ENCODE measurements at places on chromosomes 11 and 22.

- DNase-seq = no peak
Observed at GRCh38 chr11:85385547-85385946, 241.6 kb downstream of the DLG2 start.

DNA sequence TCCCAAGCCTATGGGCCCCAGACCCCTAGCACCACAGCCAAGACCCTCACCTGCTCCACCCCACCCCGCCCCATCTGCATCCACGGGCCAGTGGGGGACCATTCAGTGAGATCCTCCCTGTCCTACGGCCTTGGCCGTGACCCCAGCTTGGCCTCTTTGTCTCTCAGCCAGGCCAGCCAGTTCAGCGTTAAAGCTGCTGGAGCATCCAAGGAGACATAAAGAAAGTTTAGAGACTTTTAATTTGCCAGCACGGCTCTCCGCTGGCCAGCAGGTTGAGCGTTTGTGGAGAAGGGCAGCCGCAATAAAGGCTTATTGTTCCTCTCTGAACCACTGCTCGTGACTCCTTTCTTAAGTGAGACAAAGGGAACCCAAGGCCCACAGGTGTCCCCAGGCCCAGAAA is 49.3 kb upstream of the LMO1 start:
- DNase-seq = no peak

DNA sequence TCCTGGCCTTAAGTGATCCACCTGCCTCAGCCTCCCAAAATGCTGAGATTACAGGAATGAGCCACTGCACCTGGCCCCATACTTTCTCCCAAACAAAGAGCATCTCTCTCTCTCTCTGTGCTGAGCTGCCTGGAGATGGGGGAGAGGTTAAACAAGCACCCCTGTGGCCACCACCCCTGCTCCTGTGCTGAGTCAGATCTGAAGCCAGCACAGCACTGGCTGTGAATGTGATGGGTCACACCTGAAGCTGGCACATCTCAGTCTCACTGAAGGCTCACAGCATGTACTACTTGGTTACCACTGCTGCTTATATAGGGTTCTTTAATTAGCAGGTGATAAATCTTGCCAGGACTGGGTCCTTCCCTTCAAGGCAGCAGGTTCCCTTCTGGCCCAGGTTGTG is 10.8 kb upstream of the WEE1 start:
- DNase-seq = no peak

DNA sequence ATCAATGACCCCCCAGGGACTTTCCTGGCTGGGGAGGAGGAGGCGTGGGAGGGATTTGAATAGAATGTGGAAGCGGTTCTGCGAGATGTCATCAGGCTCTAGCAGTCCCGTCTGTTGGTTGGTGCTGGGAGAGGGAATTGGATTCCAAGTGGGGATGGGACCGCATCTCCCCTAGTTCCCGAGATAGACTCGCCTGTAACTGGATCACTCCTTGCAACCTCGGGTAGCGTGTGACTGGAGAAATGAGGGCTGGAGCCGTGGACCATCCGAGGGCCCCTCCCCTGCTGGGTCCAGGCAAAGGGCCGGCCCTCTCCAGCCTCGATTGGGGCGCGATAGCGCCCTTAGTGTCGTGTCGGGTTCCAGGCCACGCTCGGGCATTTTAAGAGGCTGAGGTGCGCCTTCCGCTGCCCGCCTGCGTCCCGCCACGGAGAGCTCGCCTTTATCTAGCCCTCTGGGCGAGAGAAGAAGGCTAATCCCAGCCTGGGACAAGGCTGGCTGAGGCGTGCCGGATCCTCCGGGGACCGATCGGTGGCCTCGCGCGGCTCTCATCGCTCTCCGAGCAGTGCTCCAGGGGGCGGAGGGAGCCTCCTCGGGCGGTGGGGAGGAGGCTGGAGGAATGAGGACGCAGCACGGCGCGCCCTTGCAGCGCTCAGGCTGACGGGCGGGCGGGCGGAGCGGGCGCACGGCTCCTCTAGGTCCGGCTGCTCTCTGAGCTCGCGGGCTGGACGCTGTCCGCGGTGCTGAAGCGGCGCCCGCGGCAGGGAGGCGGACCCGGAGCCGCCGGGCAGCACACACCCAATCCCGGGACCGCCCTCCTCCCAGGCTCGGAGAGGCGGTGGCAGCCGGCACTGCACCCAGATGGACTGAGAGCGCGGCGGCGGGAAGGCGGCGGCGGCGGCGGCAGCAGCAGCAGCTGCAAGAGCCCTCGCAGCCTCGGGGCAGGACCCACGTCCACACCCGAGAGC is 107.8 kb downstream of the OSBP2 start:
- DNase-seq = peak; percentile 38
